Left cardiac atrium (tissue), 4 donors: ENCODE measurements at places on chromosomes 13 and 19. TPM values are rescaled to one million over a fixed set of nuclear protein-coding genes. Genes with fewer than 3 reads are reported as not detected.

GRCh38 chr13:112910616-112911280 lies 58.3 kb upstream of the MCF2L start:
- no peak for DNase-seq

DNA sequence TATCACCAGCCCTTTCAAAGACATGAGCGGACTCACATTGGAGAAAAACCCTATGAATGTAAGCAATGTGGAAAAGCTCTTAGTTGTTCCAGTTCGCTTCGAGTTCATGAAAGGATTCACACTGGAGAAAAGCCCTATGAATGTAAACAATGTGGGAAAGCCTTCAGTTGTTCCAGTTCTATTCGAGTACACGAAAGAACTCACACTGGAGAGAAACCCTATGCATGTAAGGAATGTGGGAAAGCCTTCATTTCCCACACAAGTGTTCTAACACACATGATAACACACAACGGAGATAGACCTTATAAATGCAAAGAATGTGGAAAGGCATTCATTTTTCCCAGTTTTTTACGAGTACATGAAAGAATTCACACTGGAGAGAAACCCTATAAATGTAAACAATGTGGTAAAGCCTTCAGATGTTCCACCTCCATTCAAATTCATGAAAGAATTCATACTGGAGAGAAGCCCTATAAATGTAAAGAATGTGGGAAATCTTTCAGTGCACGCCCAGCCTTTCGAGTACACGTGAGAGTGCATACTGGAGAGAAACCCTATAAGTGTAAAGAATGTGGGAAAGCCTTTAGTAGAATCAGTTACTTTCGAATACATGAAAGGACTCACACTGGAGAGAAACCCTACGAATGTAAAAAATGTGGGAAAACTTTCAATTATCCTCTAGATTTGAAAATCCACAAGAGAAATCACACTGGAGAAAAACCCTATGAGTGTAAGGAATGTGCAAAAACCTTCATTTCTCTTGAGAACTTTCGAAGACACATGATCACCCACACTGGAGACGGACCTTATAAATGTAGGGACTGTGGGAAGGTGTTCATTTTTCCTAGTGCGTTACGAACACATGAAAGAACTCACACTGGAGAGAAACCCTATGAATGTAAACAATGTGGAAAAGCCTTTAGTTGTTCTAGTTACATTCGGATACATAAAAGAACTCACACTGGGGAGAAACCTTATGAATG lies 17.6 kb downstream of the ZNF791 start:
- DNase-seq, result no peak

DNA sequence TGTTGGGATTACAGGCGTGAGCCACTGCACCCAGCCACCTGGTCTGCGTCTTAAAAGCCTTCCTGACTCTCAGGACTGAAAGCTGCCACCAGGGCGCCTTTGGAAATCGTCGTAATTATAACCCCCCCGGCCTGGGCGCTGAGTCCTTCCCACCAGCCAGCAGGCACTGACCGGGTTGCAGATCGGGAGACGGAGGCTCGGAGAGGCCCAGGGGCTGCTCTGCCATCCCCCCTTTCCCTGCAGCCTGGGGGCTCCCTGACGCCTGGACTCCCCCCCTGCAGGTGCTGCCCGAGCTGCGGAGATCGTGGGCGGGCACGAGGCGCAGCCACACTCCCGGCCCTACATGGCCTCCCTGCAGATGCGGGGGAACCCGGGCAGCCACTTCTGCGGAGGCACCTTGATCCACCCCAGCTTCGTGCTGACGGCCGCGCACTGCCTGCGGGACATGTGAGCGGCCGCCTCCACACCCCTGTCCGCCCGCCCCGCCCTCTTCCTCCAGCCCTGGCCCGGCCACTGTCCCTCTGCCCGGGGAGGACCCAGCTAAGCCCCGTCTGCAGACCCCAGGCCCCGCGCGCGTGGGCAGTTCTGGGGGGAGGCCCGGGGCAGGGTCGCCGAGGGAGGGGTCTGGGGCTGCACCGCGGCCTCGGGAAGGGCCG lies 2.5 kb downstream of the PRTN3 start:
- no peak for DNase-seq

- DNase-seq, result no peak
These were observed 51.5 kb downstream of the ZNF787 start for GRCh38 chr19:56069642-56070041.

- DNase-seq, result no peak
These were observed 762 bp downstream of the KANK3 start for GRCh38 chr19:8342316-8342683.

- DNase-seq, result no peak
These were observed 12.0 kb downstream of the LYL1 start for GRCh38 chr19:13090511-13091231.

- no peak for DNase-seq
These were observed 313.7 kb downstream of the HS6ST3 start for GRCh38 chr13:96403651-96404050.

DNA sequence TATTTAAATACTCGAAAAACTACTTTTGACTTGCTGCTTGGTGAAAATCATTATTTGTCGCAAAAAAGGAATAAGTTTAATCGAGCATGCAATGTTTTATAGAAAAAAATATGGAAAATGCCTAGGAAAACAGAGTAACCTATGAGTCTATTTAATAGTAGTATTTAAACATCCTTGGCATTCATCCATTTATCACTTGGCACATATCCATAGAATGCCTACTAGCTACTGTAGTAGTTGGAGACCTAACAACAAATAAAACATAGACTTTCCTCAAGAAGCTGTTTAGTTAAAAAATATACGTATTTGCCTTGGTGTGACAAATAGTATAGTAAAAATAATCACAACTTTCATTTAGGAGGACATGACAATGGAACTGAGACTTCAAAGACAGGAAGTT lies 302.1 kb downstream of the DIAPH3 start:
- no peak for DNase-seq

DNA sequence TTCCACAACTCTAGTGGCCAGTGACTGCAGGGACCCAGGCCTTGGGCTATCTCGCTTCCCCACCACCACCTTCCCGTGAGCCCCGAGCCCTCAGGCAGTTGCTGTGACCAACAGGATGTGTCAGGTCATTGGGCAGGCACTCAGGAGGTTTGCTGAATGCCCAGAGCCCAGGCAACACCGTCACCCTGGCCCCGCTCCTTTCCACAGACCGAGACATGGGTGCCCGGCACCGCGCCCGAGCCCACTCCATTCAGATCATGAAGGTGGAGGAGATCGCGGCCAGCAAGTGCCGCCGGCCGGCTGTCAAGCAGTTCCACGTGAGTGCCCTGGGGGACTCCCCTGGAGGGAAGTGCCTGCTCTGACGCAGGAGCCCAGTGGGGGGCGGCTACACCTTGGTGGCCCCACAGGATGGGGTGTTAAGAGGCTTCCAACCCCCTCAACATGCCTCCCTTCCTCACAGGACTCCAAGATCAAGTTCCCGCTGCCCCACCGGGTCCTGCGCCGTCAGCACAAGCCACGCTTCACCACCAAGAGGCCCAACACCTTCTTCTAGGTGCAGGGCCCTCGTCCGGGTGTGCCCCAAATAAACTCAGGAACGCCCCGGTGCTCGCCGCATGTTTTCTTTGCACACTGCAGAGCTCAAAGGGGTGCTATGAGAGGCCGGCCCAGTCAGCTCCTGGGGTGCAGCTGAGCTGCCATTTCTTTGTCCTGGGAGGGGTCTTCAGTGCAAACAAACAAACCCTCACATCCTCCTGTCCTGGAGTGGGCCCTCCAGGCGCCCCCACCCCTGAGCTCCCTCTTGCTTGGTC lies 3.2 kb downstream of the RPL18A start:
- no peak for DNase-seq

DNA sequence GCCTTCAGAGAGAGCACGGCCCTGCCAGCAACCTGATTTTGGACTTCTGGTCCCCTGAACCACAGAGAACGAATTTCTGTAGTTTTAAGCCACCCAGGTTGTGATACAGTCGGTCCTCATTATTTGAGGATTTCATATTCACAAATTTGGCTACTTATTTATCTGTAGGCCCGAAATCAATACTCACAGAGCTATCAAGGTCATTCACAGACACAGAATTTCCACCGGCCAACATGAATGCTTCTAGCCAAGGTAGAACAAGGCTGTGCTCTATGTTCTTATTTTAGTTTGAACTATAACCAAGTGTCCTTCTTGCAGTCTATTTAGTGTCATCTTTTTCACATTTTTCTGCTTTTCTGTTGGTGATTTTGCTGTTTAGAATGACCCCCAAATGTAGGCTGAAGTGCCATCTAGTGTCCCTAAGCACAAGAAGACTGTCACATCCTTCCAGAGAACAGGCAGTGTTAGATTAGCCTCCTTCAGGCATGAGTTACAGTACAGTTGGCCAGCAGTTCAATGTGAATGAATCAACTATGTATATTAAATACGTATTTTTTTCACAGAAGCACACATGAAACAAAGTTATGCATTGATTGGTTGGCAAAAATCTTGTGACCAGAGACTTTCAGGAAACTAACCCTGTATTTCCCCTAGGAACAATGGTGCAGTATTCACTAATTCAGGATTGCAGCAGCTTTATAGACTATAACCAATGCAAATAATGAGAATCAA lies 63.5 kb downstream of the C13orf42 start:
- no peak for DNase-seq

GRCh38 chr13:30431269-30431940 lies 9.1 kb downstream of the UBE2L5 start:
- DNase-seq, result no peak

Gene WDFY2
- total RNA-seq, result 7.2 TPM

Gene PEPD
- total RNA-seq, result 51.7 TPM
